ENCODE measurements at places on chromosomes 16 and 17.
A peak's percentile ranks its signal among the peaks of the same experiment; 100 is the strongest.

- no peak for DNase-seq
Observed at GRCh38 chr16:10931977-10932632, 10.2 kb downstream of the DEXI start.

DNA sequence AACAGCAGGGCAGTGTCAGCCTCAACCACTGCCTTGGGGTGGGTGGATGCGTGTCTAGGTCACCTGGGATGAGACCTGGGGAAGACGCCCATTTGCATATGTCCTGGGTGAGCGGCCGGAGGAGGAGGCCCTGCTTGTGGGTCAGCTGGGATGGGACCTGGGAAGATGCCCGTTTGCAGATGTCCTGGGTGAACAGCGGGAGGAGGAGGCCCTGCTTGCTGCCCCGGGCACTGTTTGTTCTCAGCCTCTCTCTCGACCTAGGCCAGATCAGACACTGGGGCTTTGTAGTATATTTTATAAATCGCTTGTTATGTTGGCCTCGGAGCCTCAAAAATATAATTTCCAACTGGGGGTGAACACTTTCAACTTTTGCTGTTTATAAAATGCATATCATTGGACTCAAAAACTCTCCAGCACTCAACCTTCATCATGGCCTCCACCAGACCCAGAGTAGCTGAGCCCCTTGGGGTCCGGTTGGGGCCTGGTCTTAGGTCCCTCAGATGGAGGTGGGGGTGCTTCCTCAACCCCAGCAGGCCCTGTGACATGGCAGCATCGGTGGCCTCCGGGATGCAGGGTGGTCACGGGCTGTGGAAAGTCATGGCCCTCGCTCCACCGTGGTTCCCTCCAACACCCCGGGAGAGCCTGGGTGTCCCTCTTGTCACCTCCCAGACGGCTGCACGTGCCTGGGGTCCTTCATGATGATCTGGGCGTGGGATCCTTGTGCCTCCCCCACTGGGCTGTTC, 17.3 kb downstream of the DBNDD1 start:
- no peak for DNase-seq

GRCh38 chr17:27283060-27283459, 10.9 kb upstream of the WSB1 start:
- no peak for DNase-seq

DNA sequence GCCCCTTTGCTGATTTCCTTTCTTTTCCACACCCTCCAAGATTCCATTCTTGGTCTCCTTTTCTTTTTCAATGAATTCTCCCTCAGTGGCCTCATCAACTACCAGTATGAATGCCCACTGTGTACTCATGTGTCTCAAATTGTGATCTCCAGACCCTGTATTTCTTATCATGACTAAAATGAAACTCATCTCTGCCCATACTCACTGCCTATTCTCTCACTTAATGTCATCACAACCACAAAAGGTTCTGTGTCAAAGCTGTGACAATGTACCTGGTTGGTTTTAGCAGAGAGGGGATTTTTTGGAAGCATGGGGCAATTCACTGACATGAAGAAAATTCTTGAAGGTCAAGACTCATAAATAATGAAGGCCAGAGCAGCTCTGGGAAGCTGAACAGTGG, 11.5 kb upstream of the TBX4 start:
- DNase-seq, result no peak

GRCh38 chr16:11251525-11252481, 4.2 kb downstream of the SOCS1 start:
- peak; percentile 52 for DNase-seq

- DNase-seq, result no peak
Observed at GRCh38 chr16:66623755-66624154, 19.3 kb downstream of the CMTM3 start.

DNA sequence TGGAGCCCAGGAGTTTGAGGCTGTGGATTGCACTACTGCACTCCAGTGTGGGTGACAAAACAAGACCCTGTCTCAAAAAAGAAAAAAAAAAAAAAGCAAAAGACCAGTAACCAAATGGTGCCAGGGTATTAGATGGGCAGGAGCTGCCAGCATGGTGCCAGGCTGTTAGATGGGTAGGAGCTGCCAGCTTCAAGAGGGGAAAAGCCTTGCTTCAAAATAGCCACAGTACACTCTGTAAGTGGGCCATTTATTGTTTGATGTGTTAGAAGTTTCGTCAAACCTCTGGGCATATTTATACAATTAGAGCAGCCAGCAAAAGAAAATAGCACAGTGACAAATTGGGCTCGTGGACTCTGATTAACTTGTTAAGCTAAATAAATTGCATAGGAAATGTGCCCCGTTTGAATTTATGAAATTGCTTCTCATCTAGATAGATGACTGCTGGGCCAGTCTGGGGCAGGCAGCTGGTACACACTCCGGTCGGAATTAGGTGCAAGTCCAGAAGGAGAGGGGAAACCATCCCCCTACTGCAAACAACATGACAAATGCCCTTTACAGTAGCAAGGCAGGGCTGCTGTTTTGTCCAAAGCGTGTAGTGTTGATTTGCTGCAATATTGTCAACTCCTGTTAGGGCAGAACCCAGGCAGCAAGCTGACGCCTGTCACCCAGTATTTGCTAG, 126.3 kb upstream of the IRX3 start:
- no peak for DNase-seq

GRCh38 chr16:19252904-19253303, 32.6 kb upstream of the CLEC19A start:
- DNase-seq, result no peak

GRCh38 chr17:7261379-7262191, 693 bp downstream of the CLDN7 start:
- DNase-seq, result no peak

DNA sequence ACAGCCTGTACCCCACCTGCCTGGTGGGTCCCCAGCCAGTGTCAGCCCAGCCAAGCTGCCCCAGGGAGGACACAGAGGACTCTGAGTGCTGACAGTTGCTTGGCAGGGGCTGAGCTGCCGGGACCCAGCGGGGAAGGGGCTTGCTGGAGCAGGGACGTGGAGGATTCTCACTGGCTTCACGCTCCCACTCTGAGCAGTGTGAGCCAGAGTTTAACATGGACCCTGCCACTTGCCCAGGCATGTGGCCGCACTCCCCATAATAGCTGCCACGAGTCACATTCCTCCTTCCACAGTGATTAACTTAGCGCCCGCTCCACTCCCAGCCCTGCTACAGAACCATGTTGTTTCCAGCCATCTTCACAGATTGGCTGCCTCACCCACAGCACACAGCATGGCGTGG, 31.2 kb downstream of the SREBF1 start:
- no peak for DNase-seq

GRCh38 chr17:39173080-39173479, 7.1 kb upstream of the ARL5C start:
- no peak for DNase-seq

DNA sequence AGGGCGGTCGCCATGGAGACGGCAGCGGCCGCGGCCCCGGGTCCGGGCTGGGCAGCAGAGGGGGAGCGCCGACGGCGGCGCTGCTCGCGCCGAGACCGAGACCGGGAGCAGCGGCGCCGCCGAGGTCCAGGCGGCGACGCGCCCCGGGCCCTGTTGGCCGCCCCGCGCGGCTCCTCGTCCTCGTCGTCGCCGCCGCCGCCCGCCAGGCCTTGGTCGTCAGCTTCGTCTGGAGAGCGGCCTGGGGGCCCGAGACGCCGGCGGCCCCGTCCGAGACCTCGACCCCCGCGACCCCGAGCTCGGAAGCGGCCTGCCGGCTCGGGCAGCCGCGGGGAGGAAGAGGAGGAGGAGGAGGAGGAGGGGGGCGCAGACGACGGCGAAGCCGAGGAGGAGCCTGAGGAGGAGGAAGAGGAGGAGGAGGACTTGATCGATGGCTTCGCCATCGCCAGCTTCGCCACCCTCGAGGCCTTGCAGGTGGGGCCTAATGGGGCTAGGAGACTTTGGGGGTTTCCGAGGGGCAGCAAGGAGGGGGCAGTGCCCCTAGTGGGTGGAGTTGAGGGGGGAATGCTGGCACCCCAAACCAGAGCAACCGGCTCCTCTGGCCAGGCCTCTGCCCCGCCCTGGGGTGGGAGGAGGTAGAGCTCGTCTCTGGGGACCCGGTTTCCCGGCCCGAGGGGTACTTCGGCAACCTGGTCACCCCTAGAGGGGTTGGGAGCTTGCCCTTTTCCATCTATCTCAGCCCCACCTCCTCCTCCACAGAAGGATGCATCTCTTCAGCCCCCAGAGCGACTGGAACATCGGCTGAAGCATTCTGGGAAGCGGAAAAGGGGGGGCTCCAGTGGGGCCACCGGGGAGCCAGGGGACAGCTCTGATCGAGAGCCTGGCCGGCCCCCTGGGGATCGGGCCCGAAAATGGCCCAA, 1.5 kb downstream of the FBRS start:
- no peak for DNase-seq

DNA sequence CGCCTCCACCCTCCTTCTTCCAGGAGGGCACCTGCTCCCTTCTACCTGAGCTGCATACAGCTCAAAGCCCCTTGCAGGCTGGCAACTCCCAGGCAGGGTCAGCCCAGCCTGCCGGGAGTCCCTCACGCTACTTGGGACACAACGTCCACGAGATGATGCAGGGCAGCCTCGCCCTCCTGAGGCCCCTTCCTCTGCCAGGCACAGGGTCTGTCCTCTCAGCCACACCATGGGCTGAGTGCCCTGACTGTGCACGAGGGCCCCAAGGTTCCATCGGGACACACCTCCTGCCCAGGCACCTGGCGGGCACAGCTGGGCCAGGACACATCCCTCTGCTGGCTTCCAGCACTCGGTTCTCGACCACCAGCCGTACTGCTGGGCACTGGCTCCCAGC, 30.9 kb upstream of the ZC3H18 start:
- no peak for DNase-seq

GRCh38 chr16:11399261-11399831, 54.1 kb downstream of the RMI2 start:
- no peak for DNase-seq

DNA sequence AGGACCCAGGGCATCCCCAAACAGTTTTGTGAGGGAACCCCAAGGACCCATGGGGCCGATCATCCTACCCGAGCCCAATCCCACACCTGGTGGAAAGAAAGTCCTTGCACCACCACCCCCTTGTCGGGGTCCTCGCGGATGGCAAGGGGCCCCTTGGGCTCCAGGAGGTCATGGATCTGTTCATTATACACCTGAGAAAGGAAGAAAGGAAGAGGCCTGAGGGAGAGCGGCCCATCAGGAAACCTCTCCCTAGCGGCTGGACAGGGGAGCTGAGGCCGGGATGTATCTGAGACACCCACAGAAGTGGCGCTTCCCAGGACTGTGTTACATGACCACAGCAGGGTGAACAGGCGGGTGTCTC, 12.8 kb downstream of the KIF18B start:
- no peak for DNase-seq

GRCh38 chr17:1055751-1056645, 59.1 kb downstream of the TIMM22 start:
- DNase-seq, result no peak

DNA sequence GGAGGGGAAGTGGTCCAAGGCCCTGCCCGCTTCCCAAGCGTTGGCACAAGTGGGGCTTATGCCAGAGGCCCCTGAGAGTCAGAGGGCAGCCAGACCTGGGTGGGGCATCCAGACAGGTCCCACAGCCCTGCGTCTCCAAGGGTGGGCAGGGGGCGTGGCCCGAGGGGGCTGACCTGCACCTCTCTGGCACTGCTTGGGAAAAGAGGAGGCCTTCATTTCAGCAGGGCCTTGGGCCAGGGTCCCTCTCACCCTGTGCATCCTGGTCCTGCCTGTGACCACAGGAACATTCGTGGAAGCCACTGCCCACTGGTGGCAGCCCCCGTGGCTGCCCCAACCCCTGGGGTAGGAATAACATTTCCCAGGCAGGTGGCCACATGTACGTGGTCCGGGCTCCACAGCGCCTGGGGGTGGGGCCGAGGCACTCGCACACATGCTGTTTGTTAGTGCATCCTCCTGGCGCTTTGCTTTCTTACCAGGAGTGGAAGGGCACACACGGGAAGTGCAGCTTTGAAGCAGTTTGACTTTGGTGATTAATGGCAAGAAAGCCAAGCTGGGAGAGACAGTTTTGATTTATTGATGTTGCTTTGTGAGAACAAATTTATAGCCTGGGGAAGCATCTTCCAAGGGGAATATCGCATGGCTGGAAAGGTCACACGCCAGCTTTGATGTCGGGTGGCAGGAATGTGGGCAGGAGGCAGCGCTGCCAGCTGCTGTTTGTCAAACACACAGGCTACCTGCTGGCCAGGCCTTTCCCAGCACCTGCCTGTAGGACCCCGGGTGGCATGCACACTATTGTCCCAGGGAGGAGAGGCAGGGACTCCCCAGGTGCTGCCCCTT, 4.3 kb downstream of the CENPX start:
- DNase-seq, result no peak

DNA sequence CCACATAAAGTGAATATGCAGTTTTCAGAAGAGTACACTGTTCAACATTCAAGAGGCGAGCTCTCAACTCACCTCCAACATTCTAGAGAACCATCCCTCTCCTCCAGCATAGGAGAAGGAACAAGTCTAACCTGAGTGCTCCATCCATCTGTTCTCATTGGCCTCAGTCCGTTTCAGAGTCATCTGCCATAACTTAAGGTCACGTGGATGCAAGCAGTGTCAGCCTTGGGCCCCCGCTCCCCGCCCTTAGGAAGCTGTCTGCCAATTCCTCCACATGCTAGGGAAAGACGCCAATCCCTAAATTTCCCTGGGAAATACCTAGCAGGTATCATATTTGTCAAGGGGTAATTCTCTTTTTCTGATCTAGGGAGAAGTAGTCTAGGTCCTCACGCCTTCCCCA, 21.4 kb downstream of the MARVELD3 start:
- DNase-seq, result no peak

DNA sequence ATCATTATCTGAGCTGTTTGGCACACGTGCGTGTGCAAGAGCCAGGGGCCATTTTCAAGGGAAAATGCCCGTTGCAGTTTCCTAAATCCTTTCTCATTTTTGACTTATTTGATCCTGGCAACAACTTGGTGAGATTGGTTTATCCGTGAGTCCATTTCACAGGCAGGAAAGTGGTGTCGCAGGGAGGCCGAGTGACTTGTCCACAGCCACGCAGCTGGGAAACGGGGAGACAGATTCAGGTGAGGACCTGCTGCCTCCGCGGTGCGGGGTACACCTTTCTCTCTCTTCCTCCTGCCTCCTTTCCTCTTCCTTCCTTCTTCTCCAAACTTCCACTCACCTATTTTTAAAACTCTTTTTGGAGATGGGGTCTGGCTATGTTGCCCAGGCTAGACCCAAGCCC, 46.3 kb upstream of the ZCCHC14 start:
- DNase-seq, result no peak

DNA sequence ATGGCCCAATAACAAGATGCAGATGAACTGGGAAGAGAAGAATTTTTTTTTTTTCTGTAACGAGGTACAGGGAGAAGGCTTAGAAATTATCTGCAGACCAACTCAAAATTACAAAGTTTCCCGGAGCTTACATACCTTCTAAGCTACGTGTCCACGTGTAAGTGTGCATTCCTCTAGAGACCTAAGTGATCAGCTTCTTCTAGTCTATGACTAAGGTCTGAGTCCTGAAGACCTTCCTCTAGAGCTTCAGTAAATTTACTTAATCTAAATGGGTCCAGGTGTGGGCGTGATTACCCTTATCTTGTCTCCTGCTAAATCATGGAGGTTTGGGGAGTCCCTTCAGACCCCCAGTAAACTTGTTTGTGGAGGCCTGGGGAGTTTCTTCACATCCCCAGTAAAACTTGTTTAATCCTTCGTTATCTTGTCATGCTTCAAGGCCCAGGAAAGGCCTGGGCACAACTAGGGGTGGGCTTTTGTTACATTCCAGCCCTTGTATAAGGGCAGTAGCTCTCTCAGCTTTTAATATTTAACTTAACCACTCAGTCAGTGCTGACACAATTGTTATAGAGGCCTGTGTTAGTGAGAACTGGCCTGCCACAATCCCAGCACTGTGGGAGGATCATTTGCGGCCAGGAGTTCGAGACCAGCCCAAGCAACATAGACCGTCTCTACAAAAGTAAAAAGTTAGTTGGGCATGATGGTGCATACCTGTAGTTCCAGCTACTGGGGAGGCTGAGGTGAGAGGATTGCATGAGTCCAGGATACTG, 342.3 kb downstream of the SNX29 start:
- no peak for DNase-seq

All from AG04449 (cell line).